NCI-H446 treated with DMSO at 0.1 percent for 48 hours (cell line): ENCODE measurements at places on chromosomes 11 and 22.

- no peak for DNase-seq
These were observed 728.2 kb downstream of the LUZP2 start for GRCh38 chr11:25225078-25225477.

- no peak for DNase-seq
These were observed 32.2 kb upstream of the SESN3 start for GRCh38 chr11:95262994-95263765.

DNA sequence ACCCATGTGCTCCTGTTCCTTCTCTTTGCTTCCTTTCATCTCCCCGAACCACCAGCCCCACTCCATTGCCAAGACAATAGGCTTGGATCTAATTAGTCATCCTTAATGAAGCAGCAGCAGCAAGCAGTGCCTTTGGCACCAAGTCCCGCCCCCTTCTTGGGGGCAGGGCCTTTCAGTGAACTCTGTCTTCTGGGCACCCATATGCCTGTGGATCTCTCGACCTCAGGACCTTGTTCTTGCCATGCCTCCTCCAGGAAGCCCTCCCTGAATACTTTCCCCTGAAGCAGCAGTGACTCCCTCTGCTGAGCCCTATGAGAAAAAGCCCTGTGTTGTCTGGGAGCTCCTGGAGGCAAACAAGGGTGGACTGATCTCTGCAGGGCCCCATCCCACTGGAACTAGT, 32.1 kb downstream of the ARHGEF17 start:
- DNase-seq = no peak

GRCh38 chr11:11022125-11022730, 164.4 kb upstream of the ZBED5 start:
- DNase-seq = no peak

DNA sequence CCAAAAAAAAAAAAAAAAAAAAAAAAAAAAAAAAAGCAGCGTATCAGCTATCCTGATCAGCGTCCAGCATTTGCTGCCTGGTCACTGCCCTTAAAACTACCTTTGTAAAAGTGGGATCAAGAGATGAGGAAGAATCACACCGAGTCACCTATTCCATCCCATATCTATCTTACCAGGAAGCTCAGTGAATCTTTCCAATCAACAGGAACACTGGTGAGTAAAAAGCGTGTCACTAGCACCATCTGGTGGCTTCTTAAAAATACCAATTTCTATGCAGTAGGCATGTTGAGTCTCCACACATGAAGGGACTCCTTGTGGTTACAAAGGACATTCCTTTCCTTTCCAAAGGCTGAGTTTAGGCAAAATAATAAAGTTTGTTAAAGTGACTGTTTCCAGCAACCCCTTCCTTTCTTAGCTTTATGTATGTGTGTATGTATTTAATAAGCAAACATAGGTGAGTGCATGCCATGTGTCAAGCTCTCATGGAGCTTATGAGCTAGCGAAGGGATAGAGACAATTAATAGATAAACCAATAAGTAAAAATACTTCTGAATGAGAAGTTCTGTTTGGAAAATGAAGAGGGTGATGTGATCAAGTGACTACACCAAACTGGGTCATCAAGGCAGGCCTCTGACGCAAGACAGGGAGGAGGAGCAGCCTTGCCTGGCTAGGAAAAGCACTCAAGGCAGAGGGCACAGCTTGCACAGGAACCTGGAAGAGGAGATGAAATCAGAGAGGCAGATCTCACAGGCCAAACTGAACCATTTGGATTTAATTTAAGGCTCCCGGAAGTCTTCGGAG, 13.9 kb upstream of the TP53AIP1 start:
- DNase-seq = peak; percentile 39

DNA sequence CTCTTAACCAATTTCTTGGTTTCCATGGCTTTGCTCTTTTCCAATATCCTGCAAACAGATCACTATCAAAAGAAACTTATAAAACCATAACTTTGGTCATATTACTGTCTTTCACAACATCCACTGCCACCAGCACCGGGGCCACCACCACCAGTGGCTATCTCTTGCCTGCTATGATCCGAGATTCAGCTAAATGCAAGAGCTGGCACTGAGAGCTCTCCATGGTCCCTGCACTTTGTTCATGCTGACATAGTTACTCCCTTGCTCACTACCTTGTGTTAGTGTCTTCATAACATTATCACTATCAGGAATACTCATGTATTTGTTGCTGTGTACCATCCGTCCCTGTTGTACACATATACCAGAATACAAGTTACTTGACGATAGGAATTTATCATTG, 299.0 kb downstream of the ETS1 start:
- DNase-seq = no peak
